ENCODE measurements at places on chromosomes 16 and 17. TPM values are rescaled to one million over a fixed set of nuclear protein-coding genes. Genes with fewer than 3 reads are reported as not detected.

The FBXW10B gene
- 0.28 TPM for polyA plus RNA-seq

The PMP22 gene
- polyA plus RNA-seq: 9.5 TPM

The PHF12 gene
- polyA plus RNA-seq: 20.0 TPM

The GALK1 gene
- 45.9 TPM for polyA plus RNA-seq

The SLC2A4 gene
- 0.29 TPM for polyA plus RNA-seq

The EZH1 gene
- 27.9 TPM for polyA plus RNA-seq

The EFCAB5 gene
- polyA plus RNA-seq: 0.47 TPM

The SLC5A11 gene
- polyA plus RNA-seq: 0.14 TPM

The ARRB2 gene
- 61.4 TPM for polyA plus RNA-seq

The MED13 gene
- 14.6 TPM for polyA plus RNA-seq

The NLE1 gene
- polyA plus RNA-seq: 5.8 TPM

The CD7 gene
- 24.5 TPM for polyA plus RNA-seq

The MEIOC gene
- 0.06 TPM for polyA plus RNA-seq

GRCh38 chr17:17019430-17019762 is 22.9 kb upstream of the MPRIP start:
- peaks cover 6% of the 10 kb centered on the region for H3K4me1 ChIP-seq
- H3K36me3 ChIP-seq: no peaks in the 10 kb centered on the region
- H3K4me3 ChIP-seq: no peak overlapping the region
- H3K27ac ChIP-seq: no peak overlapping the region
- DNase-seq: no peak

DNA sequence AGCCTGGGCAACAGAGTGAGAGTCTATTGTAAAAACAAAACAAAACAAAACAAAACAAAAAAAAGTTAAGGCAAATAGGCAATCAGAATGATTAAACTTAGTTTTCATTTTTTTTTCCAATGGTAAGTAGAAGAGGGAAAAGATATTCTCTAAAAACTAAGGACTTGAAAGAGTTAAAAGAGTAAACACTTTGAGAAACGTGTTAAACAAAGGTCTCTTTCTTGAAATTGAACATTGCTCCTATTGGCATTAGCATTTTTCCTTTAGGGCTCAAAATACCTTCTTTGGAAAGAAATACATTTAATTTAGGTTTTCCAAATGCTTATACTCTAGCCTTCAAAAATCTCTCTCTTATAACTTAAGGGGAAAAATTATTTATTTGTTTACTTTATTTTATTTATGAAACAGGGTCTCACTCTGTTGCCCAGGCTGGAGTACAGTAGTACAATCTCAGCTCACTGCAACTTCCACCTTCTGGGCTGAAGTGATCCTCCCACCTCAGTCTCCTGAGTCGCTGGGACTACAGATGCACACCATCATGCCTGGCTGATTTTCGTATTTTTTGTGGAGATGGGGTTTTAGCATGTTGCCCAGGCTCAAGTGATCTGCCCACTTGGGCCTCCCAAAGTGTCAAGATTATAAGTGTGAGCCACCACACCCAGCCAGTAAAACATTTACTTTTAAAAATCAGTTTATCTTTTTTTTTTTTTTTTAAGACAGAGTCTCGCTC is 44.7 kb upstream of the VPS4A start:
- no peak for DNase-seq
- H3K27ac ChIP-seq: no peak overlapping the region
- no peaks in the 10 kb centered on the region for H3K27me3 ChIP-seq
- no peaks in the 10 kb centered on the region for H3K4me1 ChIP-seq
- no peak overlapping the region for H3K4me3 ChIP-seq
- no peaks in the 10 kb centered on the region for H3K36me3 ChIP-seq

DNA sequence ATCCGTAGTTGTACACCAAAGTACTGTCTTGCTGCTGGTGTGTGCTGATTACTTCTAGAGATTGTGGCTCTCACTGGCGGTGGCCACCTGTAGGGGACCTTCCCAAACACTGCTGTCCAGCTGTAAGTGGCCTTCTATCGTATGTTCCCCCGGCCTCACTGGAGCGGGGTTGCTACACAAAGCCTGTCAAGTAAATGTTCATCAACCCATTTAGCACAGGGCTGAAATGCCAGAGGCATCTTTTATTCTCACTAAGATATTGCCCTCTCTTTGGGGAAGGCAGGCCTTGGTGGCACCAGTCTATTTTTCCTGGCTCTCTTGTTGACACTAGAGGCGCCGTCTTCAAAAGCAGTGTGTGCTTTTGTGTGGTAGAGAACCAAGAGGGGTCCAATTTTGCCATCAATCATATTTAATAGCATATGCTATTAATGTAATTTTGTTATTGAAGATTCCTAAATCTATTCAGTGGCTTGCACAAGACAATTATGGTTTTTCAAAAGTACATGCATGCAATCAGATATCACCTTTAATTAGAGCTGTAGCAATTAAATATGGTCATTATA is 514.4 kb upstream of the SALL1 start:
- H3K27me3 ChIP-seq: no peaks in the 10 kb centered on the region
- DNase-seq: no peak
- H3K36me3 ChIP-seq: no peaks in the 10 kb centered on the region
- no peak overlapping the region for H3K27ac ChIP-seq

DNA sequence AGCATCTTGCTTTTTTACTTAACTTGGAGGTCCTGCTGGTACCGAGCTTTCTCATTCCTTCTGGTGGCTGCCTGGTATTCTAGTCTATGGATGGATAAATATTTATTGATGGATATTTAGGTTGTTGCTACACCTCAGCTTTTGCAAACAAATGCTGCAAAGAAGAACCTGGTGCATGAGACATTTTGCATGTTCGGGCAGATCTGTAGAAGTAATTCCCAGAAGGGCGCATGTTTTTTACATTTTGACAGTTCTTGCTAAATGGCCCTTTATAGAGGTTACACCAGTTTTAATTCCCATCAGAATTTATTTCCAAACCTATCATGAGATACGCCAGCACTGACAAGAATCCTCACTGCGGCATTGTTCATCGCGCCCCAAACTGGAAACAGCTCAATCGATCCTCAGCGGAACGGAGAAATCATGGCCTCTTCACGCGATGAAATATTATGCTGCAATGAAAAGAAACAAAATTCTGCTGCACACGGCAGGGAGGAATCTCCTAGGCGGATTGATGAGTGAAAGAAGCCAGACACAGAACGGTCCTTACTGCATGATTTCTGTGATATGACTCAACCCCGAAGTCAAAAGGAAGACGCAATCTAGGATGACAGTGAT is 68.0 kb upstream of the CREBBP start:
- H3K4me1 ChIP-seq: peaks cover 31% of the 10 kb centered on the region
- no peak for DNase-seq
- no peaks in the 10 kb centered on the region for H3K36me3 ChIP-seq
- H3K4me3 ChIP-seq: no peak overlapping the region
- no peaks in the 10 kb centered on the region for H3K27me3 ChIP-seq

- H3K4me1 ChIP-seq: peaks cover 12% of the 10 kb centered on the region
- peaks cover 21% of the 10 kb centered on the region for H3K36me3 ChIP-seq
- no peak overlapping the region for H3K27ac ChIP-seq
- DNase-seq: no peak
- no peaks in the 10 kb centered on the region for H3K27me3 ChIP-seq
Measured at GRCh38 chr17:64214950-64215349, 48.1 kb downstream of the TEX2 start.

- no peak overlapping the region for H3K4me3 ChIP-seq
- H3K4me1 ChIP-seq: peaks cover 69% of the 10 kb centered on the region
- H3K27ac ChIP-seq: no peak overlapping the region
- peaks cover 12% of the 10 kb centered on the region for H3K36me3 ChIP-seq
Measured at GRCh38 chr16:85626191-85626981, 13.3 kb downstream of the GSE1 start.

GRCh38 chr17:6684460-6684783 is 28.7 kb downstream of the SLC13A5 start:
- H3K4me1 ChIP-seq: no peaks in the 10 kb centered on the region
- peaks cover 71% of the 10 kb centered on the region for H3K27me3 ChIP-seq
- DNase-seq: no peak
- no peak overlapping the region for H3K27ac ChIP-seq
- no peaks in the 10 kb centered on the region for H3K36me3 ChIP-seq

DNA sequence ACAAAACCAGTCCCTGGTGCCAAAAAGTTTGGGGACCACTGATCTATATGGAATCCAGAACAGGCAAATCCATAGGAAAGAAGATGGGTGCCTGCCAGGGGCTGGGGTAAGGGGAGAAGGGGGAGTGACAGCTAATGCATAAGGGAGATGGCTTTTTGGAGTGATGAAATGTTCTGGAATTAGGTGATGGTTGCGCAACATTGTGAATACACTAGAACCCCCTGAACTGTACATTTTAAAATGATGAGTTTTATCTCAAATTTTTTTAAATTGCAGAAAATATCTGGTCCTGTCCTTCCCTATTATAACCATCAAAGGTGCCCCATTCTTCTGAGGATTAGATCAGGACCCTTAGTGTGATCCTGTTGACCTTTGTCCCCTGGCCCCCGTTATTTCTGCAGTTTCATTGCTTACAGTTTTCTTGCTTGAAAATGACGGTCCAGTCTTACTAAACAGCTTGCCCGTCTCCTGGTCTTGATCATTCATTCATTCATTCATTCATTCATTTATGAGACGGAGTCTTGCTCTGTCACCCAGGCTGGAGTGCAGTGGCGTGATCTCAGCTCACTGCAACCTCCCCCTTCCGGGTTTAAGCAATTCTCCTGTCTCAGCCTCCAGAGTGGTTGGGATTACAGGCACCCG is 4.6 kb downstream of the BCO1 start:
- no peak overlapping the region for H3K27ac ChIP-seq
- no peak for DNase-seq
- no peak overlapping the region for H3K4me3 ChIP-seq

DNA sequence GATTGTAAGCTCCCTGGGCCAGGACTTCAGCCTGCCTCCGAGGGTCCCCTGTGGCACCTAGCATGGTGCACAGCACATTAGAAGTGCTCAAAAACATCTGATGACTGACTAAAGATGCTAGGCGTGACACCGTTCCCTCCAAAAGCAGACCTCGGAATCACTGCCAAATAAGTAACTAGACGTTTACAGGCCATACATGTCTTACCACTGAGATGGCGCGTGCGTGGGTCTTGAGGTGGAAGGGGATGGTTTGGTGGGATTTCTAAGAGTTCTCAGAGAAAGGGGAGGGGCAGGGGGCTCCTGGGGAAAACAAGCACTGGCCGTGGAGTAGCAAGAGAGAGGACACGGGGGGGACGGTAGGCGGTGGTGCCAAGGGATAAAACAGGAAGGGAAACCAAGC is 12.4 kb downstream of the MPO start:
- H3K27ac ChIP-seq: no peak overlapping the region
- no peaks in the 10 kb centered on the region for H3K36me3 ChIP-seq
- no peak overlapping the region for H3K4me3 ChIP-seq
- peak; percentile 24 for DNase-seq
- peaks cover 4% of the 10 kb centered on the region for H3K4me1 ChIP-seq
- peaks cover 24% of the 10 kb centered on the region for H3K27me3 ChIP-seq

- H3K27me3 ChIP-seq: peaks cover 28% of the 10 kb centered on the region
- DNase-seq: peak; percentile 72
- peaks cover 81% of the 10 kb centered on the region for H3K4me1 ChIP-seq
- no peak overlapping the region for H3K4me3 ChIP-seq
Measured at GRCh38 chr16:85983064-85983463, 84.1 kb downstream of the IRF8 start.

- H3K27ac ChIP-seq: no peak overlapping the region
- no peaks in the 10 kb centered on the region for H3K36me3 ChIP-seq
- DNase-seq: no peak
- no peak overlapping the region for H3K4me3 ChIP-seq
- H3K4me1 ChIP-seq: no peaks in the 10 kb centered on the region
Measured at GRCh38 chr16:79077346-79077745, 523.2 kb downstream of the MAF start.

- peak overlapping the region; percentile 88 for H3K27ac ChIP-seq
- DNase-seq: peak; percentile 88
- no peaks in the 10 kb centered on the region for H3K36me3 ChIP-seq
- H3K4me3 ChIP-seq: peak overlapping the region; percentile 21
Measured at GRCh38 chr16:89764711-89765201, 43.4 kb downstream of the ZNF276 start.

DNA sequence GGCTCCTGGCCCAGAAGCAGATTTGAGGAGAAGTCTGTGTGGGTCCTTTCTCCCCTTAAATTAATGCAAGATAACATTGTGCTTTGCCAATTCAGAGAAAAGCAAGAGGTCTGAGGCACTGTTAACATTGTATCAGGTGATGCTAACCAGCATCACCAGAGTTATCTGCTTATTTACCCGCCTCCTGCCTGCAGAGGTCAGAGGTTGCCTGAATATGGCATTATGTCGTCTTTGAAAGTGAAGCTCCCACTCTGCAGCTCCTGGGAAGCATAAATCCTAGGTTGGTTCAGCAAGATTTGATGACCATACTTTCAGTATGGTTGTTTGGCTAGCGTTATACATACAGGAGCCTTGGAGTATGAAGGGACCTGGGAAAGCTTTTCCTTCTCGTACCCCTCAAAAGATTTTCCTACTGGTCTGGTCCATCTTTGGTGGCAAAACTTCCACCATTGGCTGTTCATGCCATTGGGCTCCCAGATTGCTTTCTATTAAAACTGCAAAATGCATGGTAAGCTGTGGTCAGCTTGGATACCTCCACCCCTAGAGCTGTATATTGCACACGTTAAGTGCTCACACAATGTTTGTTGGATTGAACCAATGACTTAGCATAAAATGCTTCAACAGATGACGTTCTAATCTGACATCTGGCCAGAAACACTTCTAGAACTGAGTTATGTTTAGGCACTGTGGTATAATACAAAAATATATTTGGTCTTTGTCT is 24.1 kb downstream of the CHD9 start:
- DNase-seq: no peak
- no peaks in the 10 kb centered on the region for H3K36me3 ChIP-seq
- no peak overlapping the region for H3K27ac ChIP-seq
- no peaks in the 10 kb centered on the region for H3K27me3 ChIP-seq
